ENCODE measurements at places on chromosomes 7 and 10.

DNA sequence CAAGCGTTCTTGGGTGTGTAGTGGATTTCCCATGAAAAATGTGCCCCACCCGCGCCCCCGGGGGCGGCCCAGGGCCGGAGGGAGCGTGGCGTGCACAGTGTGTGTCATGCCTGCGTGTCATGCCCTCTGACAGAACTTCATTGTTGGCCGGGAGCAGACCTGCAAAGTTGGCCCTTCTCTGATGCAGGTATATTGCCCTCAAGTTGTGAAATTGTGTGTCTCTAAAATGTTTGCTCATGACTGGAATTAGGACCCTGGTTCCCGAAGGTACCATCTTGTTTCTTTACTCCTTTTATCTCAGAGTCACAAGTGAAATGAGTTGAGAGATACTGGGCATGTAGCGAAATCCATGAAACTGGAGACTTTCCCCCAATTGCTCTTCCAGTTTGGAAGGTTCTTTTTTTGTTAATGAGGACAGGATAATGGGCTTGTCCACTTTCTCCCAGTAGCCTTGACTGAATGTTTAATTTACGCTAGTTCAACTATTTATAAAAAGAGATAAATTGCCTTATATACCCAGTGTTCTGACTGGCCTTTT lies 26.2 kb downstream of the ADK start:
- DNase-seq = no peak

DNA sequence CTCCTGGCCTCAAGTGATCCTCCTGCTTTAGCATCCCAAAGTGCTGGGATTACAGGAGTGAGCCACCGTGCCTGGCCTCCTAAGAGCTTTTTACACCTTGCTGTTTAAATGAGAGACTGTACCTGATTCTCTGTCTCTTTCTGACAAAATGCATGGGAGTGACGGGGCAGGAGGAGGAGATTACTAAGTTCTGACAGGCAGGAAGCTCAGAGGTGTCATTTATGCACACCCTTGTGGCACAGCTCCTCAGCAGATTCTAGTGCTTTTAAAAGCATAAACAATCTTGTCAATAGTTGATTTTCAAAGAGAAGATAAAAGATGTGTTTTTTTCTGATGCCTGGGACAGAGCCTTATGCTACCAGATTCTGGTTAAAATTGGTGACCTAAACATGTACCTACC lies 39.7 kb upstream of the STEAP4 start:
- no peak for DNase-seq

DNA sequence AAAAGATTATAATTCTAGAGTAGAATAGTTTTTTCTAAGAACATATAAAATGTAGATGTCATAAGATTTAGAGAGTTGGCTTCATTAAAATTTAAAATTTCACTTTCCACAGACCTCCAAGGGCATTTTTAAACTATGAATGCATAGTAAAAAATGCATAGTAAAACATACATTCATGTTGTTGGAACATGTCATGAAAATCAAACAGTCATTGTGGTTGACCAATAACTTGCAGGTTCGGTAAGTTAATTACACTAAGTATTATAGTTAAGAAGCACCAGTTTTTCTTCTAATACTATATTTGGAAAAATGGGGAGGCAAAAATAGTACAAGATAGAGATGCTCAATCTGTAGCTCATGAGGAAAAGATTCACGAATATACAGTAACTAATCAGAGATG lies 61.5 kb upstream of the MACROH2A2 start:
- DNase-seq = no peak

DNA sequence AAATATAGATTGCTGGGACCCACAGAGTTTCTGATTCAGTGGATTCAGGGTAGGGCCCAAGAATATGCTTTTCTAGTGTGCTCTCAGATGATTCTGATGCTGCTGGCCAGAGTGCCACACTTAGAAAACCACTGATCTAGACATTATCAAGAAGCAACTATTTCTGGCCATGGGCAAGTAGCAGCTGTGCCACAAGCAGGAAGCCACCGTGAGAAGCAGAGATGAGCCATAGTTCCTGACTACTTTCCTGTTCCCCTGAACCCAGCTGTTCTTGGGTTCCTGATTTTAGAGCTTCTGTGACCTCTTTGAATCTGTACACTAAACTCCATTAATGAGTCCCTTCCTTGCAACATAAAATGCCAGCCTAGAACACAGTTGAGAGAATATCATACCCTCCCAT lies 38.1 kb upstream of the PIK3AP1 start:
- DNase-seq = no peak

DNA sequence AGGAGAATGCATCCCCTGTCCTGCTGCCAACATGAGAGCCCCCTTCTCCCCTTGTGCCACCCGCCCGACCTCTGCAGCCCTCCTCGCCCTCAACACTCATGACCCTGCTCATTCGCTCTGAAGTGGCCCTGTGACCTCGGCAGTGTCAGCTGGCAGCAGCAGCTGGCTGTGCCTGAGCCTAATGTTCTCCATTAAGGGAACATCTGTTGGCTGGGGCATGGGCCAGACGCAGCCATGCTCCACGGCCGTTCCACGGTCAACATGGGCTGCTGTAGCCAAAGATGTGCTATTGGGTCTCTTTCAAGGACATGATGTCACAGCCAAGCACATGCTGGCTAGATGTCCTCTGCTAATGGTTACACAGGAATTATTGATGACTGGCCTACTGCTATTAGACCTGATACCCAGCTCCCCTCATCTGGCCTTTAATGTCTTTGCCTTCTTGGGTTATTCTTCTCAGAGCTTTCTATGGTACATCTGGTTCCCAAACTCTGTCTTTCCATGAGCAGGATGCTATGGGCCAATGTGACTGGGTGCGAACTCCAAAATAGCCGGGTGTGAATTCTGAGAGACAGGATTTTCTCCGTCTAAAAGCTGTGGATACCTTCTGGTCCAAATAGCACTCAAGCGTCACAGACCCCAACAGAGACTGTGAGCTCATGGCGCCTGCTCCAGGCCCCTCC lies 22.4 kb downstream of the ADCYAP1R1 start:
- no peak for DNase-seq

DNA sequence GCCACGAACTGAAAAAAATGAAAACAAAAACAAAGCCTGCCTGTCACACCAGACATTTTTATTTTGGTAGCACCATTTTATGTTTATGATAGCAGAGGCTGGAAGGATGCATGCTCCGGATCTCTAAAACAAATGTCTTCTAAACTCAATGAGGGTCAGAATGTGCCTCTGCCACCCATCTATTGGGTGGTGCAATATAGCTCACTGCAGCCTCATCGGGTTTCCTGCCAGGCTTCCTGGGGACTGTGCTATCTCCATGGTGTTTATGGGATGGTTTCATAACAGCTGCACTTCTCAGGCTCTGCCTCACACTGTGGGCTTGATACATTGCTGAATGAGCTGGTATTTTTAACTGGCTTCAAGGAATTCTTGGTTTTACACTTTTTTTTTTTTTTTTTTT lies 94.4 kb downstream of the ITIH5 start:
- DNase-seq = no peak

All from LNCaP clone FGC (cell line).